ENCODE measurements at places on chromosomes 3 and 15.

GRCh38 chr15:96340598-96341512 is 10.4 kb downstream of the NR2F2 start:
- DNase-seq: no peak

- DNase-seq: no peak
Observed at GRCh38 chr3:69582044-69582443, 157.2 kb upstream of the MITF start.

DNA sequence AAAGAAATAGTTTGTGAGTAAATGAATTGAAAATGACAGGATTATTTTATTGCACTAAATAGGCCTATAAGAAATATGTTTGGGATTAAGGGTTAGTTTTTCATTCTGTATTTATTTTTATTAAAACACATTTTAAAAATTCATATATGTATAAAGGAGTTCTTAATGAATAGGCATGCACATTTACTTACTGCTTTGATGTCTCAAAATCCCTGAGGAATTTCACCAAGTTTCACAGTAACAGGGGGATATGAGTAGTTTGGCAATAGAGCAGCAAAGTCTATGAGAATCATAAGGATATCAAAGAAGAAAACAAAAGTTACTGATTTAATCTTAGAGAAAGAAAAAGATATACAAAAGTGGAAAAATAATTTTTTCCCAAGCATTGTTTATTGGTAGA is 411.7 kb downstream of the NAALADL2 start:
- DNase-seq: no peak

GRCh38 chr3:142027735-142028134 is 121.6 kb downstream of the TFDP2 start:
- DNase-seq: no peak

GRCh38 chr3:179100652-179101051 is 29.0 kb upstream of the ZMAT3 start:
- DNase-seq: no peak

GRCh38 chr15:74203914-74204431 is 1.4 kb upstream of the STRA6 start:
- DNase-seq: no peak
